ENCODE measurements at places on chromosomes 4 and X.

GRCh38 chrX:66021401-66021764 lies 18.5 kb downstream of the VSIG4 start:
- ATAC-seq = no peak

DNA sequence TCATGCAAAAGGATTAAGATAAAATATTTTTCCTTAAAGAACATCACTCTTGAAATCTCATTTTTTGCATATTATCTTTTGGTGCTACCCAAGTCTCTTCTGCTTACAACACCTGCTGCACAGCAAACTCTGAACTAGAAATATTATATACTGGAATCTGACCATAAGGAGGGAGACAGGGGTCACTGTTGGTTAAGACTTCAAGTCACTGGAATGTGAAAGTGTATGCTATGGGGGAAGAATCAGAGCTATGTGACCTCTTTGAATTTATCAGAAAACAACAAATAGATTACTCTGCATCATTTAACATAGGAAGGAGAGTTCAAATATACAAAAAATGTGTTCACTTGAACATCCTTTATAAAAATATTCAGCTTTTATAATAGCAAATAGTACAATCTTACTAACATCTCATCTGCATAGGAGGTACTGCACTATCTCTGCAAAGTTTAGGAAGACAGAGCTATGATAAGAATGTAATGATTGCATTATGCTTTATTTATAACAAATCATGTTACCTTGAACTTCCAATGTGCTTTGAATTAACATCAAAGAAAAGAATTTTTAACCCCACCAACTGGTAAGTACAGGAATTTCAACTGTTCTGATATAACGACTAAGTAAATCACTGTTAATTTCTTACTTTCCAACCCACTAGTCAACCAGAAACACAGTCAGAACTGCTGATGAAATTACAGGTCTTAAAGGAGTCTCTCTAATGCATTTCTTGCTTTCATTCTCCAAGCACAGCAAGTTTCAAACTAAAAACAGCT lies 69.8 kb downstream of the ZNF827 start:
- ATAC-seq = peak; percentile 65

DNA sequence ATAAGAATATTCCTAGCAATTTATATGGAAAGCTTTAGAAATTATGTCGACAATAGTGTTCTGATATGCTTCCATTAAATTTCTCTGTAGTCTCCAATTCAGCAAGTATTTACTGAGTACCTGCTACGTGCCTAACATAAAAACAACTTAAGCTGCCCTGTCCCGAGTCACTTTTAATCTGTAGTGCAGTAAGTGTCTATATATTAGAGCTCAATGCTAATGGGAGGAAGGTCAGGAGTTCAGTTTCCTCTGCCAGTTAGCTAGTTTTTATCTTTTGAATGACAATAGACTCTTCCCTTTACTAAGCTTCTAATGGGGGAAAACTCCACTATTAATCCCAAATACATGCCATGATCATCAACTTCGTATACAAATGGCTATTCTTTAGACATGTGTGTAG lies 118.7 kb upstream of the NAP1L5 start:
- no peak for ATAC-seq

DNA sequence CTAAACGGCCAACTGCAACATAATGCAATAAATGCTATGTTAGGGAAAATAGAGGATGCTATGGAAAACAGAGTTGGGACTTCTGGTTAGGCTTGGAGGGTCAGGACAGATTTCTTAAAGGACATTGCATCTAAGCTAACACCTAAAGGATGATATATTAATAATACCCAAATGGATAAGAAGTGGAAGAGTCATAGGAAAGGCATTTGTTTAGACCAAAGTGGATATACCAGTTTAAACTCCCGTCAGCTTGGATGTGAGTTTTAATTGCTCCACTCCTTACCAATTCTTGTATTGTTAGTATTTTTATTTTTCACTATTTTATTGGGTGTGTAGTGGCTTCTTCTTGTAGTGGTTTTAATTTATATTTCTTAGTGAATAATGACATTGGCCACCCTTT lies 93.9 kb downstream of the PTPN13 start:
- ATAC-seq = no peak

- ATAC-seq = no peak
These were observed 28.4 kb downstream of the CLDN2 start for GRCh38 chrX:106948641-106949040.

- no peak for ATAC-seq
These were observed 47.9 kb downstream of the CHIC2 start for GRCh38 chr4:54016504-54016903.

GRCh38 chrX:134460005-134460861 lies at the start of gene HPRT1:
Gene HPRT1 (plus strand): TSS chrX:134460165. CDS start chrX:134460312, 147 bp downstream.
- peak; percentile 97 for ATAC-seq

- no peak for ATAC-seq
These were observed 1.5 kb downstream of the SPANXN4 start for GRCh38 chrX:143027275-143027674.

GRCh38 chr4:86403575-86403974 lies 43.7 kb upstream of the MAPK10 start:
- ATAC-seq = no peak

DNA sequence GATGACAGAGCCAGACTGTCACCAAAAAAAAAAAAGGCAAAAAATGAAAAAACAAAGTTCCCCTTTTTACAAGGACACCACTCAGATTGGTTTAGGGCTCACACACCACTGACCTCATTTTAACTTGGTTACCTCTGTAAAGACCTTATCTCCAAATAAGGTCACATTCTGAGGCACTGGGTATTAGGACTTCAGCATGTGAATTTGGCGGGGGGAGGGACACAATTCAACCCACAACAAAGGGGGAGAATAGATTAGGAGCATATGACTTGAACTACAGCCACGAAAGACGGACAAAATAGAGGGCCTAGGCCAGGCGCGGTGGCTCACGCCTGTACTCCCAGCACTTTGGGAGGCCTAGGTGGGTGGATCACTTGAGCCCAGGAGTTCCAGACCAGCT lies 31.0 kb upstream of the ARAF start:
- ATAC-seq = no peak

DNA sequence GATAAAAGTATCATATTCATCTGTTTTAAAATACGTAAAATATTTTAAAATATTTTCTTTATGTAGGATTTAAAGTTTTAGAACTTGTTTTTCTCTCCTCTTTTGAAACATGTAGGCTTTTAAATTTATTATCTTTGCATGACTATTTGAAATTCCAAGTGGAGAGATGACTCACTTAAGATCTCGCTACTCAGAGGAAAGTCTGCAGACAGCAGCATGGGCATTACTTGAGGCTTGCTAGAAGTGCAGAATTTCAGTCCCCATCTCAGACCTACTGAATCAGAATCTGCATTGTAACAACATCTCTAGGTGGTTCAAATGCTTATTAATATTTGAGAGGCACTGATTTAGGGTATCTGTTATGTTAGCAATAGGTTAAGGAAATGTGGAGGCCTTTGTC lies 225.7 kb upstream of the ARX start:
- no peak for ATAC-seq

DNA sequence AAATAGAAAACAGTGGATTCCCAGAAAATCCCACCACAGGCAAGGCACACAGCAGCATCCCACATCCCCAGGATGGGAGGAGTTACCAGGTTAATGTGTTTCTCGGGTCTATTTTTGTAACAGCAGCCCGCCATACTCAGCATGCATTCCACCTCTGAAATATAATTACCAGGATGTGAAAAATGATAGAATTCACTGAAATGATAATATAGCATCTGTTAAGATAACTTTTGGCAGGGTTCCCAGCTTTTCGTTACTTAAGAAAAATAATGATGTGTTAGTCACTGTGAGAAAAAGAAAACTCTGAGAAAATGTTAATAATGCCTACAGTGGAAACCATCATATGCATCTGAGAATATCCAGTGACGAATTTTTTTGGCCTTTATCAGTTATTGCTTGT lies 87.1 kb downstream of the VCX2 start:
- ATAC-seq = no peak

GRCh38 chr4:113678641-113679040 lies 82.9 kb downstream of the CAMK2D start:
- no peak for ATAC-seq

DNA sequence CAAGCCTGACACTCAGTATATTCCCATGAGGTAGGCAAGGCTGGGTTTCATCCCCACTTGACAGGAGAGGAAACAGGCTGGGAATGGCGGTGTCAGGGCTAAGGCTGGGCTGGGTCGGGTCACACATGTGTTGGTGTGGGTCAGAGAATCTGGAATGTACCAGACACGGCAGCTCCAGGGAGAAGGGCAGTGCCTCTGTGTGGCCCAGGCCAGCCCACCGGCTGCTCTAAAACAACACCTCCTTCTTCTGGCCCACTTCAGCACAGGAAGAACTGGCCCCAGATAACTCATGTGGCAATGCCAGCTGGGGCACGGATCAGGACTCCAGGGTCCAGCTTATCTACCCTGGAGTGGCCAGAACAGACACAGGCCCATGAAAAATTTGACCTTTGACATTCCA lies 6.3 kb downstream of the HAUS7 start:
- ATAC-seq = no peak

- ATAC-seq = no peak
These were observed 69.2 kb downstream of the SRPX start for GRCh38 chrX:38151441-38151840.

- no peak for ATAC-seq
These were observed 1.2 kb upstream of the ELF4 start for GRCh38 chrX:130111220-130112154.

DNA sequence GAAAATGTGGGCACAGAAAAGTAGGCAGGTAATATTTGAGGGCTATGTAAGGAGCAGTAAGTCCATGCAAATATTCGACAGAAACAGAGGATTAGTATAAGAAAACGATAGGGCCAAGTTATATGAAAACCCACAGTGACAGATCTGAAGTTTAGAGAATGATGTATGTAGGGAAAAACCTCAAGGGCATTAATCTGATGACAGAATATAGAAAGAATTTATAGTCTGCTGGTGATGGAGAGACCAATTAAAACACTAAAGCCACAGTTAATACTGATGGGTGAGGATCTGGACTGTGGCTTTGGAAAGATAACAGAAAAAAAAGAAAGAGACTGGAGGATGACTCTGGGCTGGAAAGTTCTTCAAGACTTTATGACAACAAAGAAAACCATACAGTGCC lies 169.7 kb downstream of the PALLD start:
- ATAC-seq = no peak

DNA sequence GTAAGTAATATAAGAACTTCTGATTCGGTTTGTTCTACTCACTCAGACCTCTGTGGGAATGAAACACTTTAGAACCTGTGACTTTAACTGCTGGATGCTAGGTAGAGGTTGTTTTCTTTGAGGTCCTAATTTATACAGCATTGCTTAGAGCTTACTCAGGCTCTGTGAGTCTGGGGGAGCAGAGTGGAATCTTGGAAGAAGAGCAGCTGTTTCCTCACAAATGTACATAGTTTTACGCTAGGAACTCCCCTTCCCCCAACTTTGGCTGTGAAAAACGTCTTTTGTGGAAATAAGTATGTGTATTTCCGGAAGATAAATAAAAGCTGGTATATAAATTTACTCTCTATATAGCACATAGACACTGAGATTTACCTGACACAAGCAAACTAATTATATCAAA lies 141.4 kb downstream of the NAA11 start:
- no peak for ATAC-seq

- ATAC-seq = no peak
These were observed 23.7 kb downstream of the RP2 start for GRCh38 chrX:46860557-46860956.

DNA sequence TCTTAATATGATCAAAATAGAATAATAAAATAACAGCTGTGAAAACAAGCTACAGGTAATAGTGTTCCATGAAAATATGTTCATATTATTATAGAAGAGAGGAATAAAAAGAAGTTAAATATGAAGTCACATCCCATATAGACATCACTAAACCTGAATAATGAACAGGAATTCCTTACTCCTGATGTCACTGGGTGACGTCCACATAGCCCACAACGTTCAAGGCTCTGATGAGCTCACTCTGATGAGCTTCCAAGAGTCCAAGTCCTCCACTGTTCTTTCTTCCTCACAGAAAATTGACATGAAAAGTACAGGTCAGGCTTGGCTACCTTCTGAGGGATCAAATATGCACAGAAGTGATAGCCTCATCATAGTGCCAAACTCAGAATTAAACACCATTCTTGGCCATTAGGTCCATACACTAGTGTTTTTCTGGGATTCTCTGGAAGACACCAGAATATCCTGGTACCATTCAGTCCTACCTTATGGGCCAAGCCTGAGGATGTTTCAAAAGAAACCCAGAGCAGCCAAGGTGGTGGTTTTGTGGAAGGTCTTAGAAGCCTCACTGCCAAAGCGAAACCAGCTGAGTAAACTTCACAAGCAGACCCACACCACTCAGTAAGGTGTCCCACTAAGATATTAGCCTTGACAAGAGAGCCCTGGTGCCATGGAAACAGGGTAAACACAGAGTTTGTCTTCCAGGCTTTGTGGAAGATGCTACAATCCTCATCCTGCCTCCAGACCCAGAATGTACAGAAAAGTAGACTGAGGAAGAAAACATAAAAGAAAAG lies 138.4 kb upstream of the HHIP start:
- no peak for ATAC-seq

- ATAC-seq = no peak
These were observed 240.5 kb upstream of the ANKRD50 start for GRCh38 chr4:124953061-124953460.

DNA sequence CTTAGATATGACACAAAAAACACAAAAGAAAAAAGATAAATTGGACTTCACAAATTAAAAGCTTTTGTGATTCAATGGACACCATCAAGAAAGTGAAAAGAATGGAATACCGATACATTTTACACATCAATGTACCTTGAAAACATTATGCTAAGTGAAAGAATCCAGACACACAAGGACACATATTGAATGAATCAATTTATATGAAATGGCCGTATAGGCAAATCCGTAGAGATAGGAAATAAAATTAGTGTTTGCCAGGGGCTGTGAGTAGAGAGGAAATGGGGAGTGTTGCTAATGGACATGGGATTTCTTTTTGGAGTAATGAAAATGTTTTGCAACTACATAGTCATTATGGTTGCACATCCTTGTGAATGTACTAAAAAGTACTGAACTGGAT lies 3.1 kb downstream of the PGAM4 start:
- ATAC-seq = no peak

DNA sequence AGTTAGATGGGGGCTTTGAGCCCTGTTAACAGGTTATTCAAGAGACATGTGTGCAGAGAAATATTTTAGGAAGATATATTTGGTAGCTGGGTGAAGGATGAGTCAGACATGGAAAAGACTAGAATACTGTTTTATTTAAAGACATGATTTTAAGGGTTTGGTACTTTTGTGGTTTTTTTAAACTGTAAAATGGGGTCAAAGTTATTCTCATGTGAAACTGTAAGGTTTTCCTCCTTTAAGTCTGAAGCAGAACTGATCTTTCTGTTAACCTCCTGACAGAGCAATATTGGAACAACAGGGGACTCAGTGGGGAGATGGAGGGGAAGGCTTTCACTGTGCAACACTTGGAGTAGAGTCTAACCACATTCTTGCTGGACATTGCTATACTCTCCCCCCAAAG lies 112.4 kb upstream of the LSM6 start:
- no peak for ATAC-seq

GRCh38 chr4:117847849-117848248 lies 186.4 kb upstream of the NDST3 start:
- no peak for ATAC-seq

- ATAC-seq = no peak
These were observed 156.9 kb downstream of the NKX6-1 start for GRCh38 chr4:84342161-84342560.

Data from activated T-helper 17 cell treated with anti-CD3 and anti-CD28 coated beads, Interleukin-2, amount 50 U/mL, for 72 hours (primary cell).